ENCODE measurements at places on chromosomes 7 and 10.

GRCh38 chr10:123847686-123848432 is 43.7 kb downstream of the CPXM2 start:
- no peak for DNase-seq

DNA sequence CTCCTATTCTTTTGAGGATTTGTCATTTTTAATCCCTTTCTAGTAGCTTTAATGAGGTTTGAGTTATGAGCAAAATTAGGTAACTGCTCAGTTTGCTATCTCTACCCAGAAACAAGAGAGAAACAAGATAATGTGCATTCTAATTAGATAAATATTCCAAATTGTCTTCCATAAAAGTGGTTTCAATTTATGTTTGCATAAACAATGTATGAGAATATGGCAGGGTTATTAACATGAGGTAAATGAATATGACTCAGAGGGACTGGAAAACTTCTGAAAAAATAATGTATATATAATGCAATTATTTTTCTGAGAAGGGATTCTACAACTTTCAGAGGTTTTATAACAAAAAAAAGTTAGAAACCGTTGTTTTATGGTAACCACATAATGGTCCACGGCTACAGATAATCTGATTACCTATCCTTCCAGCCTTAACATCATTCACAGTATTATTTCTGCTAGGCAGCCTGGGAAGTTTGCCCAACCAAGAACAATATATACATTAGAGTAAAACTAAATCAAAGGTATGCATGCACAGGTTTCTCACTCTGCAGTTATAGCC is 101.2 kb downstream of the CRPPA start:
- no peak for DNase-seq

DNA sequence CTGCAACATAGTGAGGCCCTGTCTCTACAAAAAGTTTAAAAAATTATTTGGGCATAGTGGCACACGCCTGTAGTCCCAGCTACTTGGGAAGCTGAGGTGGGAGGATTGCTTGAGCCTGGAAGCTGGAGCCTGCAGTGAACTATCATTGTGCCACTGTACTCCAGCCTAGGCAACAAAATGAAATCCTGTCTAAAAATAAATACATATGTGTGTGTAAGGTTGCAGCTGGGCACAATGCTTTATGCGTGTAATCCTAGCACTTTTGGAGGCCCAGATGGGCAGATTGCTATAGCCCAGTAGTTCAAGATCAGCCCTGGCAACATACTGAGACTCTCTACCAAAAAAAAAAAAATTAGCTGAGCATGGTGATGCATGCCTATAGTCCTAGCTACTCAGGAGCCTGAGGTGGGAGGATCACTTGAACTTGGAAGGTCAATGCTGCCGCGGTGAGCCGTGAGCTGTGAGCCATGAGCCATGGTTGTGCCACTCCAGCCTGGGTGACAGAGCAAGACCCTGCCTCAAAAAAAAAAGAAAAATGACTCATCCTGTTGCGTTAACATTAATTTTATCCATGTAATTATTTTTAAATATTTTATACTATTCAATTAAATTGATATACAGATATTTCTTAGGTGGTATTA is 38.3 kb downstream of the CCAR1 start:
- no peak for DNase-seq

DNA sequence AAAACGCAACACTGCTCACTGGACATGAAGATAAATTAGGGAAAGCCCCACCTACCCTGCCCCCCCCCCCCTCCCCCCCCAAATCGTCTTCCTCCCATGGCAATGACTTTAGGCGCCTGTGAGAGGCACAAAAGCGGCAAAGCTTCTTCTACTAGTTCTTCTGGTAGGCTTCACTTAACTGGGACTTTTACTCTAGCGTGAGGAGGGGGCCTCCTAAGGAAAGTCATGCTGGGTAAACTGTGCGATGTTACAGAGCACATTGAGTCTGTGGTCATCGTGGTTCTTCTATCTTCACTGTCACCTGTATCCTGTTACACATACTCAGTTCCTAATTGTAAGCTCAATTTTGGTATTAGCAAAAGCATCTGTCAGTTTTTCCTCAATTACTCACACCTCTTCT is 25.1 kb downstream of the HSPB1 start:
- DNase-seq, result no peak

GRCh38 chr7:1368682-1369571 is 90.3 kb downstream of the MICALL2 start:
- DNase-seq, result peak; percentile 17

DNA sequence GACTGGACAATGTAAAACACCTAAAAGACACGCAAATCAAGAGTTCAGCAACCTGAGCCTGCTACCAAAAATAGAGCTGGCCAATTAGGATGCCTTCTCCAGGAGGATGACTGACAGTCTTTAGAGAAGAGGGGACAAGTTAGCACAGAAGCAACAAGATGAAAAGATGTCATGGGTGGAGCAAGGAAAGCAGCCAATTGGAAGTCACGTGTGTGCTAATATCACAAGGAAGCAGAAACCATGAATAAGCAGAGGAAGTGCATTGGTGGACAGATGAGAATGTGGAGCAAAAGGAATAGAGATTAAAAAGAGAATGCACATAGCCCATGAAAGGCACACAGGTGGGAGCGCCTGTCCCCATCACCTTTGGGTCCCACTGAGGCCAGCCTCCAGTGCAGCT is 148.1 kb downstream of the SLC25A13 start:
- no peak for DNase-seq
